NCI-H2107 (cell line): ENCODE measurements at places on chromosomes 4 and X.
A peak's percentile ranks its signal among the peaks of the same experiment; 100 is the strongest.

- no peak for DNase-seq
Observed at GRCh38 chr4:86220121-86220520, 139.7 kb downstream of the MAPK10 start.

DNA sequence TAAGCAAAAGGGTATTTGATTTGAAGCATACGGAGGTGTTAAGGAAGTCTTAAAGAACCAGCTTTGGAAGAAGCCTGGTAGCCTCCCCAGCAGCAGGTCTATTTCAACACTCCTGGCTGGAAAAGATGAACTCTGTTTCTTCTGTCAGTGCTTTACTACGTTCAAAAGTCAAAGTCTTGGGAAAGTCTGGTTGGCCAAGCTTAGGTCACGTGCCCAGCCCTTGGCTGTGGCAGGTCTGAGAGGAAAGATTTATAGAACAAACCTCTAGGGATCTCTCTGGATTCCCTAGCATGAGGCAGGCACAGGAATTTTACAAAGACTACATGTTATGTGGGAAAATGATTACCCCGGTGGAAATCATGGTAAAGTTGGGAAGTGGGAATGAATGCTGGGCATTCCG is 8.6 kb upstream of the ARHGAP10 start:
- no peak for DNase-seq

DNA sequence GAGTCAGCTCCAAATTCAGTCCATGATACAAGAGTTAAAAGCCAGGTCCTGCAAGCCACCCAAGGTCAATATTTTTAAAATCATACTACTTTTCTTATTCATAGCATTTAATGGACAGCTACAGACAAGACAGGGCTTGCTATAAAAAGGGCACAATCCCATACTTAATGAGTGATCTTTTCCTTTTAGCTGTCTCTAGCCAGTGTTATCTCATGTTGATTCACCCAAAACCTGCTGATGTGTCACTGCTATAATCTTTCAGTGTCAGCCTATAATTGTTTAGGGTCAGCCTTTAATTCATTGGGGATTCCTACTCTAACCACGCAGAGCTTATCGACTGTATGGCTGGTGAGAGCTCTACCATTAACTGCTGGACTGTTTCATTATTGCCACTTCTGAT is 51.2 kb upstream of the HCCS start:
- DNase-seq: no peak

DNA sequence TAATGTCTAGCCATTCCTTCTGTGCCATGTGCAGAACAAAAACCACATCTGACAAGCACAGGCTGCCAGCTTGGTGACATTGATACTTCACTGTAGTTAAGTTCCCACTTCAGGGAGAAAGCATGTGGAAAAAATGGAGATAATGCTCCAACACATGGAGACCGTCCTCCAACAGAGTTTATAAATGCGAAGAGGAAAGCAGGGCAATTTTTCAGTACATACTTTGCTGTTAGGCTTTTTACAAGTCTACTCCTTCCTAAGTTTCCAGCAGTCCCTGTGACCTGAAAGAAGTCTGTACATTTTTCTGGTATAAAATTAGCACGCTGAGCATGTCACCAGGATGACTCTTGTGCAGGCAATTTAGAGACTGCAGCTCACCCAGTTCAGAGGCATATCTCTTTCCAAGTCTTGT is 766.9 kb upstream of the IGFBP7 start:
- no peak for DNase-seq

- DNase-seq: no peak
Observed at GRCh38 chr4:150817804-150818528, 197.1 kb downstream of the LRBA start.

DNA sequence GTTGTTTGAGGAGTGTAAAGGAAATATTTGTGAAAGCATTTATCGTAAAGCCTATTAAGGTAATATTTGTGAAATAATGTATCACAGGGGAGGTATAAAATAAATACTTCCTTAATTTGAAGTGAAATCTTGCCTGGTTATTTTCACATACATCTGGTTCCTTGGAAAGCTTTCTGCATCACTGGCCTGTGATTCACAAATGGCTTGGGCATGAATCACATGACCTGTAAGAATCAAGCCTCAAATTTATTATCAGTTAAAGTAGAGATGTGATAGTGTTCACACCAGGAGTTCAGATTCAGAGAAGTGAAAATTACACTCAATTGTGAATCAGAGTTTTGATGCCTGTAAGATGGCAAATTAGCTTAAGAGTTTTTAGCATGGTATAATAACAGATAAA is 1911.4 kb downstream of the STIM2 start:
- no peak for DNase-seq

DNA sequence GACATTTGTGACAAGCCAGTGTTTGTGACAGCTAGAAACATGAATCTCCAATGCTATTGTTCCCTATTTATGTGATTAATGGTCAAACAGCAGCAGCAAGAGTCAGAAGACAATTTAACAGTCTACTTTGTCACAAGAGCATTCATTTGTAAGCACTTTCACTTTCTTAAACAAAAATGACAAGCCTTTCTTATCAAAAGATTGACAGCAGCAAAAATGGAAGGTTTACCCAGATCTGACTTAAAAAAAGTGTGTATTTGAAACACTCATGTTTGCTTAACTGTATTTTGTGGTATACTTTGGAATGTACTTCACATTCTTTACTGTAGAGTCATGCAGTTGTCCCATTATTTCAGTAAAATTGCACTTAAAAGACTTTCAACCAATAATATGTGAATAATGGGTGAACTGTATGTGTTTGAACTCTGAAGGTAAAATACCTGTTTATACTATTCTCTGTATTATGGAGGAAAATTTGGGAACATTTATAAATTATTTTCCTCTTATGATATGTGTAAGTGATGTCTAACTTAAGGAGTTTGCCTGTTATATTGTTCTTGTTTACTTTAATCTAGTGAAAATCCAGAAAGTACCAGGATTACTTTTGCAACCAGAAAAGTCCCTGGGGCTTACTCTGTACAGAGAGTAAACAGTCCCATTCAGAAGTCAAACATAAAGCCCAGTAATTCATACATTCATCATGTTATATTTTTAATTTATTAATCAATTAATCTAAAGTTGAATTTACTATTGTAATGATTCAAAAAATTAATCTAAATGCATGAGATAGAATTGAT is 314.9 kb upstream of the TRAM1L1 start:
- no peak for DNase-seq

DNA sequence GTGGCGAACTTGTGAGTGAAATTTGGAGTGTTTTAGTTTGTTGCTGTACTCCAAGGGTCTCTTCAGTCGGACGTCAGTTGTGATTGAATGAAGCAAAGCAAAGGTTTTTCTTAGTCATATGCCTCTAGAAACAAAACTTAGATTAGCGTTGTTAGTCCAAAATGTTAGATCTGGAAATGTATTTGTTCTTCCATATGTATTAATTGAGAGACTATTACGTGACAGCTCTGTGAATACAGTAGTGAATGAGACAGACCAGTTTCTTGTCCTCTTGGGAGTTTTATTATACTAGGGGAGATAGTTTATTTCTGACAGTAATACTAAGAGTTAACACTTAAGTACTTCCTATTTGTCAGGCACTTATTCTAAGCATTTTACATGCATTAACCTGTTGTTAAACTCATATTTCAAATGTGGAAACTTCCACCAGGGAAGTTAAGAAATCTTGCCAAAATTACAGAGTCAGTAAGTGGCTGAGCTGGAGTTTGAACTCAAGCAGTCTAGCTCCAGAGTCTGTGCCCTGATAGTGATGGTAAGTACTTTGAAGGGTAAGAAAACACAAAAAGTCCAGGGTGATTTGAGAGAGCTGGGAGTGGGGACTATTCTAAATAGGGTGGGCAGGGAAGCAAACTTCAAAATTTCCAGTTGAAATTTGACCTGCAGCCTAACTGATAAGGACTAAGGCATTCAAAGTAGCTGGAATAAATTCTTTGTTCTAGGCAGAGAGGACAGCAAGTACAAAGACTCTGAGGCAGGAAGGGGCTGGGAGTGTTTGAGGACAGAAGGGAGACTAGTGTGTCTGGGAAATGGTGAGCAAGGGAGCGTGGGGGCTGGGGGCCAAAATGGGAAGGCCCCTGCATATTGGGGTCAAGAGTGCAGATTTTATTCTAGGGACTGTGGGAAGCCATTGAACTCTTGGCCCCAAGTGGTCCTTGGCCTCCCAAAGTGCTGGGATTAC is 17.0 kb downstream of the ADD1 start:
- DNase-seq: no peak

GRCh38 chr4:51894059-51894645 is 51.2 kb downstream of the DCUN1D4 start:
- DNase-seq: no peak

- no peak for DNase-seq
Observed at GRCh38 chrX:153927672-153927921, 1.5 kb upstream of the ARHGAP4 start.

- DNase-seq: peak; percentile 31
Observed at GRCh38 chr4:10354746-10355145, 102.5 kb downstream of the ZNF518B start.
